Activated T-cell treated with anti-CD3 and anti-CD28 coated beads for 24 hours (primary cell): ENCODE measurements at places on chromosomes 6 and 20.

DNA sequence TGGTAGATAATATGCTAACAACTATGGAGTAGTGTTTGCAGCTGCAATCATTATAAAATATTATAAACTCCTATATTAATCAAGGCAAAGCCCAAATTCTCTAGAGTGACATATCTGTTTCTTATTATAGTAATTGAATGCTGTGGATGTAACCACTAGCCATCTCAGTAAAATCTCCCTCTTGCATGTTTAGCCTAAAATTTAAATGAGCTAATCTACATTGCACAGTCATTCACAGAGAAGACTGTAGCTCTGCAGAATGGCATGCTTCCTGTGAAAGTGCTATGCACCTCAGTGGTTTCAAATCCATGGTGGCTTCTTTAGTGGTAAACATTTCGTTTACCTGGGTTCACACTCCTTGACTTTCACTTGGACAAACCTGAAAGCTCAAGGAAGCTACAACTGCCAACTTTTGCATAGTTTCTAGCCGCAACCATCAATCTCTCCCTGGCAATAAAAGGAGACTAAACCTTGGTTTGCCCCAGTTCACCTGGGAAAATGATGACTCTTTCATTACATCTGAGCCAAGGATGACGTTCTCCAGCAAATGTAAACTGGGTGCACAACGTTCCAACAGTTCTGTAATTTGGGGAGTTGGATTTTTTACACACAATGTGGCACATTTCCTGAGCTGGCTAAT is 47.2 kb downstream of the FILIP1 start:
- no peak for DNase-seq

DNA sequence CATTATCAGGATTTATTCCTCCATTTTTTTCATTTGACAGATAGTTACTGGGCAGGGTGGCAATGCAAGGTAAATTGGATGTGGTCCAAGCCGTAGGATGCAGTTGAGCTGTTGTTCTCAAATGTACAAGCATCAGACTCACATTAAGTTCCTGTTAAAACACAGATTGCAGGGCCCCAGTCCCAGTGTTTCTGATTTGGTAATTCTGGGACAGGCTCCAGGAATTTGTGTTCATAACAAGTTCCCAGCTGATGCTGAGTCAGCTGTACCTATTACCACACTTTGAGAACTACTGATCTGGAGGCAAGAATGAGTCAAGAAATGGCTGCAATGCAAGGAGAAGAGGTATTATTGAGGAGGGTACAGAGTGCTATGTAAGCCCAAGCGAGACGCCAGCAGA is 11.7 kb downstream of the TMEM244 start:
- no peak for DNase-seq

- no peak for DNase-seq
Observed at GRCh38 chr6:25448965-25449538, 169.9 kb downstream of the CARMIL1 start.

DNA sequence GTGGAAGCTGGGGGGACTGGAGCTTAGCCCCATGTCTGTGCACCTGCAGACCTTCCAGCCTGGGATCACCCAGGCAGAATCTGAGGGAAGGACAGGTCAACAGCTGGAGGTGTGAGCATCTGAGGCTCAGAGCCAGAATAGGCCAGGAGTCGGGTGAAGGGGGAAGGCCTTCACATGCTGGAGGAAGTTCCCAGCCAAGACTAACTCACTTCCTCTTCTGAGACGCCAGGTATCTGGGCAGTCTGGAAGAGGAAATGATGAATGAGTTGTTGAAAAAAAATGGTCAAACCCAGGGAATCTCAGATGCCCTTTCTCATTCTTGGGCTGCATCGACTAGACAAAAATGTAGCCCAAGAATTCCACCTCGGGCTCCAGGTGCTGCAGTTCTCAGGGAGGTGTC is 73.6 kb upstream of the TIAM2 start:
- no peak for DNase-seq

- no peak for DNase-seq
Observed at GRCh38 chr20:64064145-64064698, 1.2 kb downstream of the TCEA2 start.

DNA sequence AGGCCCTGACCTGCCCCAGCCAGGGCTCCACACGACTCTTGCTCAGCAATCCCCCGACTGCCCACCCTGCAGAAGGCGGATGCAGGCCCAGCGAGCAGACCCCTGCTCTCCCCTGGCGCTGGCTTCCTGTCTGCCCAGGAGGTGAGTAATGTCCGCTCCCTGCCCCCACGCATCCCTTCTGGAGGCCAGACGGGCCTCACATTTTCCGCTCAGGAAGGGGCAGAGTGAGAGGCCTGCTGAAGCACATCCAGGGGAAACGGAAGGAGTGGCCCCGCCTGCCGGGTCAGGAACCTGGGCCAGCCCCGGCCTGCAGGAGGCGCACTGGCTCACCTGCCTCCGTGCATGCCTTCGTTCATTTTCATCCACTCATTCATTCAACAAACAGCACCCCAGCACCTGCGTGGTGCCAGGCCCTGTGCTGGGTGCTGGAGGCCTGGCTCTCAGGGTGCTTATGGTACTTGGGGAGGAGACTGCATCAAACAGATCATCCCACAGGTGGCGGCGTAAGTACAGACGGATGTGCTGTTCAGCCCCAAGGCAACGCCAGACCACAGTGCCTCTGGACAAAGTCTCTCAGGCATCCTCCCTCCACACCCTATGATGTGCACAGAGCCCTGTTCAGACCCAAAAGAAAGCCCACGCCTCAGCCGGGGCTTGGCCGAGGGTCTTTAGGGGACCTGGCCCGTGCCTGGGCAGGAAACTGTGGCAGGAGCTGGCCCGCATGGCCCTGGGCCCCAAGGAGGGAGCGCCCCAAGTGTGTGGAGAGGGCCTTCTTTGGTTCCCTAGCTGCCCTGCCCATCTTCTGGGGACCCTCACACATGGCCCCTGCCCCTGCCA is 112.1 kb downstream of the ASXL1 start:
- no peak for DNase-seq

DNA sequence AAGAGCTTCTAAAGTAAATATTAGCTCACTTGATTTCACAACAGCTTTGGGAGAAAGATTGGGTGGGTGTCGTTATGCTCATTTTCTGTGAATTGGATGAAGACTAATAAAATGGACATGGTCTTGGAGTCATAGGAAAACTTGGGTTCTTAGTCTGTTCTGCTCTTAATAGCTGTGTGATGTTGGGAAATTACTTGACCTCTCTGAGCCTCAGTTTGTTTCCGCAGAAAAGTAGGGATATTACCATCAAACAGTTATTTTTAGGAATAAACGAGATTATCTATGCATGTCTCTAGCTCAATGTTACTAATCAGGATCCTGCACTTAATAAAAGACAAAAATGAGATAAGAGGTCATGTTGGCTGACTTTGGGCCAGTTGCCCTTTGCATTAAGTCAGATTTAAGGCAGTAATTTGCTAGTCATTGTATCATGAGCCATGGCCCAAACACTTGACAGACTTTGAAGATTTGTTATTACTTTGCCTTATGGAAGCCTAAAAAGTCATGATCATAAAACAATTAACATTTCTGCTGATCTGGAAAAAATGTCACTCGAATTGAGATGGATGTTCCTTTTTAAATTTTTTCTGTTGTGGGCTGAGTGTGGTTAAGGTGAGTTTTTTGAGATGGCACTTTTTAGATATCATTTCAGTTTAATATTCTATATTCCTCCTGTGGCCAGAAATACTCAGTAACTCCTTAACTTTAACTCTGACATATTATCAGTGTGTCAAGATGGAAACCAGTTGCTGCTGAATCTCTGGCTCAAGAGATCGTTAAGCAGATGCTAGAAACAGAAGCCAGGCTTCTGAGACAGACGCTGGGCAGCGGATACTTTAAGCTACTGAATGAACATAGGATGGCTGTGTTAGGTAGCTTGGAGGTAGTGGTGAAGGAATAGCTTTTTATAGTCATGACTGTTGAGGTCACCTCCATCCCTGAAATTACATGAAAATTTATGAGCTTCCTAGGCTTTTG is 291.6 kb downstream of the PHF3 start:
- no peak for DNase-seq

- no peak for DNase-seq
Observed at GRCh38 chr6:20266851-20267608, 54.8 kb upstream of the MBOAT1 start.

DNA sequence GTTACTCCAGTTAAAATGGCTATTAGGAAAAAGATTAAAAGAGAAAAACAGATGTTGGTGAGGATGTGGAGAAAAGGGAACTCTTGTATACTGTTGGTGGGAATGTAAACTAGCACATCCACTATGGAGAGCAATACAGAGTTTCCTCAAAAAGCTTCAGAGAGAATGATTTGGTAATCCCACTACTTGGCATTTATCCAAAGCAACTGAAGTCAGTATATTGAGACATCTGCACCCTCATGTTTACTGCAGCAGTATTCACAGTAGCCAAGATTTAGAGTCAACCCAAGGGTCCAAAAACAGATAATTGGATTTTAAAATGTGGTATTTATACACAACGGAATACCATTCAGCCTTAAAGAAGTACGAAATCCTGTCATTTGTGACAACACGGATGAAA is 469.5 kb downstream of the QKI start:
- no peak for DNase-seq

GRCh38 chr20:54197621-54198604 is 10.0 kb upstream of the PFDN4 start:
- no peak for DNase-seq

DNA sequence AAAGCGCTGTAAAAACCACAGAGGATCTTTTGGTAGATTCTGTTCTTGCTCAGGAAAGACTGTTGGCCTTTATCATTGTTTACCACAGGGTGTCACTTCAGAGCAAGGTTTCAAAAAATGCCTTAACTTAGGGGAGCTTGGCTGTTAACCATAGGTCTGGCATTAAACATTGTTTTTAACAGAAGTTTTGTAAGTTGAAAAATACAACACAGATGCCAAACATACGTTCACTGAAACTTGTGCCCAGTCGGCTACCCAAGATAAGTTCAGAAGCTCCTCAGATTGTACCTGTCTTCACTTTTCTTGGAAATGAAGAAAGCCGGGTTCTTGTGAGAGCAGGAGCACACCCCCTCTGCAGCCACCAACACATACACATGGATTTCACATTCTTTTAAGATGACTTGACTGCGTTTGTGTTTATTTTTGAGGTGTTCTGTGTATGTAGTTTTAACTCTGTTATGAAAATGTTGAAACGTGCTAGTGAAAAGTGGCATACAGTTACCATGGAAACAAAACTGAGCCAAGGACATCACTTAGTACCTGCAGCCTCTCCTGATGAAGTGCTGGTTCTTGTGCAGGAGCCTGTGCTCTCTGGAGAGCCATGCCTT is 64.9 kb downstream of the SYCP2L start:
- no peak for DNase-seq

DNA sequence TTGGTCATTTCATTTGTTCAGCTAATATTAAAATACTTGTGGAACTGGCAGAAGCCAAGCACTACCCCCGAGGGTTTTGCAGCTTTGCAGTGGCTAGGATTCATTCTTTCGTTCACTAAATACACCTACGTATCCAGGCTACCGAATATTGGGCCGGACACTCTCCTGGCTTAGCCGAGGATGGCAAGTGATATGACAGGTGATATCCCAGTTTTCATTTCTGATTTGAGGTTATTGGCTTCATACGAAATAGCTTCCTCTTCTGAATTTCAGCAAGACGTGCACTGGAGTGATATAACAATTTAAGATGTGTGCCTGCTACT is 536 bp upstream of the MTFR2 start:
- DNase-seq, result no peak

DNA sequence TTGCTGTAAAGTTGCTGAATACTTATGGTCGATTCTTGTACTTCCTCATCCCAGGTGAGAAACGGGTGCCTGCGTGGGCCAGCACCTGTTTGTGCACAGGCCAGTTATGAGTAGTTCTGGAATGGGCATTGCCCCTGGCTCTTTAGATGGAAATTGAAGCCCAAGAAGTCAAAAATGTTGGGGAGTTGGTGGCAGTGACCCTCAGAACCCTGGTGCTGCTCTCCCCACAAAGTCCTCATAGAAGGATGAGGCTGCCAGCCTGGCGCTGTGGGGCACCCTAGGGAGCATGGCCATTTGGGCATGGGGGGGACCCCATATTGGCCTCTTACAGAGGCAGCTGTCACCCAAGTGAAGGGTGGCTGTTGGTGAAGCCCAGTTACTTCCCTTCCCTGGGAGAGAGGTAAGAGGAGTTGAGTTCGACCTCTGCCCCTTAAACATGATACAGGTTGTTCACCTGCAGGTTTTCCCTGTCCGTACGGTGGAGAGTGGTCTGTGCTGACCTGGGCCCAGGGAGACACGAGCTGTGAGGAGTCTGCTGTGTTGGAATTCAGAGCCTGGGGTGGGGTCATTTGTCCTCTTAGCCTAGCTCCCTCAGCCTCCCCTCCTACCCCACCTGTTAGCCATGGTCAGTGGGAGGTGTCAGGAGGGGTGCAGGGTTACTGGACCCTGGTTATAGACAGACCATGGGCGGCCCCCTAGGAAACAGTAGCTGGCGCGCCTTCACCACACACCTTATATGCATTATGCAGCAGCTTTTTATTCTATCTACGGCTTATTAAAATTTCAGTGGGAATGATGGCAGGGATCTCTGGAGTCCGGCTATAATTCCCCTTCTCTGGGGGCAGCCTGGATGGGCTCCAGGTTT is 4.9 kb downstream of the HMGA1 start:
- DNase-seq, result no peak

GRCh38 chr6:157763129-157763903 is 59.7 kb upstream of the SNX9 start:
- no peak for DNase-seq

- no peak for DNase-seq
Observed at GRCh38 chr20:16759181-16759563, 11.0 kb downstream of the OTOR start.

GRCh38 chr6:134240665-134241431 is 77.1 kb downstream of the SGK1 start:
- DNase-seq, result peak; percentile 53
